ENCODE measurements at places on chromosomes 7 and 10. TPM values are rescaled to one million over a fixed set of nuclear protein-coding genes. Genes with fewer than 3 reads are reported as not detected.

- peak; percentile 36 for DNase-seq
These were observed 354.2 kb downstream of the DNAJB6 start for GRCh38 chr7:157690833-157691585.

The ANXA8 gene
- total RNA-seq: 0.54 TPM

DNA sequence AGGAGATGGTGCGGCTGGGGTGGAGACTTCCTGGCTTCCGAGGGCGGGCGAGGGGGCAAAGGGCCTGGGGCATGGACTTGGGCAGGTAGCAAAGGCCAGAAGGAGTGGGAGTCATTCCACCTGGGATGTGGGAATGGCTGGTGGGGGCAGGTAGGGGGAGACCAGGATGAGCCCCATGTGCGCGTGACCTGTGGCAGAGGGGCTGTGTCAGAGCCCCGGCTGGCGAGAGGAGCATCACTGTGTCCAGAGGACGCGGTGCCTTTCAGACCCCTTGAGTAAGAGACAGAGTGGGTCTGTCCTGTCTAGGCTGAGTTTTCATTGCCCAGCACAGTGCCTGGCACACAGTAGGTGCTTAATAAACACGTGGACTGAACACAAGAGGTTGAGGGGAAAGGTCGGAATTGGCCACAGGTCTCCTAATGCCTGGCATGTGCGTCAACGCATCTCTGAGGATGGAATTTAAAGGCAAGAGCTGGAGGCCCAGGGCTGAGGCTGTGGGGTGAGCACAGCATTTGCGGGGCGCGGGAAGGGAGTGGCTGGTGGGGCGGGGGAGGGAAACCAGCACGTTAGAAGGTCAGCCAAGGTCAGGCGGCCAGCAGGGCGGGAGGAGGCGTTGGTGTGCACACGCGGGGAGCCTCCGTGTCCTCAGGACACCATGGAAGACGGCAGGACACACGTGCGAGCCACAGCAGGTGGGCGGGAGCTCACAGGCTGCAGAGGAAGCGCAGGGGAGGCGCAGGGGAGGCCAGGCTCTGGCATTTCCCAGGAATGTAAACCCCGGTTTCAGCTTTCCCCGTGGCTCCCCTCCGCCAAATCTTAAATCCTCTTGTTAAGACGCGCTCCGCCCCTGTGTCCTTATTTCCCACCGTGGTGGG is 51.8 kb downstream of the CUX1 start:
- DNase-seq: no peak

DNA sequence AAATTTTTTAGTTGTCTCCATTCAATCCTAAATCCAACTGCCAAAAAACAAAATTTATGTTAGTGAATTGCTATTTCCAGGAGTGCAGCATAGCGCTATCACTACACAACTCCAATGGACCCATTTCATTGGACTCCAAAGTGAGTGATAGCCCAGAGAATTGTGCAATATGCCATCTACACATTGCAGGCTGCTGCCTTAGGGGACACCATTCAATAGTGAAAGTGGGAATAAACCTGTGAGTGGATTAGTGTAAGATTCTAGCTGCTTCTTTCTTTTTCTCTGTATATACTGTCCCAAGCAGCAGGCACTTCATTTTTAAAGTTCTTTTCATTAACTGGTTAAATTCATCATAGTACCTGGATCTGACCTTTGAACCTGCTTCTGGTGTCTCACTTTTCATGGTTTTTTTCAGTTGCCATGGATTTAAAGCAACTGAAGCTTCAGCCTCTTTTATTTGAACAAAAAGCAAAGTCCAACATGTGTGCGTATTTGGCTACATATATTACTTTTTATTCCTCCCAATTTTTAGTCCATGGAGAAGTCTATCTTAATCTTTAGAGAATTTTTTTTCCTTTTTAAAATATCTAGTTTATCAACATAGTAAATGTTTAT is 97.3 kb downstream of the DGKB start:
- DNase-seq: no peak

The GATAD1 gene
- total RNA-seq: 15.3 TPM

DNA sequence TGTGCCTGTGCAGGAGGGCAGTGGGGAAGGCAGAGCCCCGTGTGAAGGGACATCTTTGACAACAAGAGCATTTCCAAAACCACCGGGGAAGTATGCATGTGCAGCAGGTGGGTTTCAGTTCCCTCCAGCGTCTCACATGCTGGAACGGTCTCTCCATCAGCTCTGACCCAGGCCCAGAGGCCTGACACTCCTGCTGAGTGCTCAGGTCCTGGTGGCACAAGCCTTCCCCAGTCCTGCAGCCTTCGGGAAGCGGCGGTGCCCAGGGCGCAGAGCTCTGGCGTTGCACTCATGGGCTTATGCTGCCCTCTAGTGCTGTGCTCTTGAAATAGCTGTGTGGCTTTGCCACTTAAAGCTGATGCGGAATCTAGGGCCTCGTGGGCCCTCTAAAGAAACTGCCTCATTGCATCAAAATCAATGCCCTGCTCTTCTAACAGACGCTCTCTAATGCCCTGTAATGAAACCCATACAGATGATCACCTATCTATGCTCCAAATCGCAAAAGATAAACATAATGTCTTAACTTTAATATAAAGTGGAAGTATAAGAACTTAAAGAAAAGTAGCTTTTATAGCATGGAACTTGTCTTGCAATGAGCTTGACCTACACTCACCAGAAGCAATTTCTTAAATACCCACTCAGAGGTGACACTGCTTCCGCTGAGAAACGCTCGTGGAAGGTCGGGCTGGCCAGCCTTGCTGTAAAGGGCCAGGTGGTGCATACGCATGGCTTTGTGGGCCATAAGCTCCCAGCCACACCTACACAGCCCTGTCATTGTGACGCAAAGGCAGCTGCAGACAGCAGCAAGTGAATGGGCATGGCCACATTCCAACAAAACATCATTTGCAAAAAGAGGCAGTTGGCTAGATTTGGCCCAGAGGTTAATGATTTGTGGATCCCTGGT is 38.6 kb downstream of the CLRN3 start:
- peak; percentile 55 for DNase-seq

GRCh38 chr10:96658844-96659243 is 61.5 kb downstream of the PIK3AP1 start:
- no peak for DNase-seq

DNA sequence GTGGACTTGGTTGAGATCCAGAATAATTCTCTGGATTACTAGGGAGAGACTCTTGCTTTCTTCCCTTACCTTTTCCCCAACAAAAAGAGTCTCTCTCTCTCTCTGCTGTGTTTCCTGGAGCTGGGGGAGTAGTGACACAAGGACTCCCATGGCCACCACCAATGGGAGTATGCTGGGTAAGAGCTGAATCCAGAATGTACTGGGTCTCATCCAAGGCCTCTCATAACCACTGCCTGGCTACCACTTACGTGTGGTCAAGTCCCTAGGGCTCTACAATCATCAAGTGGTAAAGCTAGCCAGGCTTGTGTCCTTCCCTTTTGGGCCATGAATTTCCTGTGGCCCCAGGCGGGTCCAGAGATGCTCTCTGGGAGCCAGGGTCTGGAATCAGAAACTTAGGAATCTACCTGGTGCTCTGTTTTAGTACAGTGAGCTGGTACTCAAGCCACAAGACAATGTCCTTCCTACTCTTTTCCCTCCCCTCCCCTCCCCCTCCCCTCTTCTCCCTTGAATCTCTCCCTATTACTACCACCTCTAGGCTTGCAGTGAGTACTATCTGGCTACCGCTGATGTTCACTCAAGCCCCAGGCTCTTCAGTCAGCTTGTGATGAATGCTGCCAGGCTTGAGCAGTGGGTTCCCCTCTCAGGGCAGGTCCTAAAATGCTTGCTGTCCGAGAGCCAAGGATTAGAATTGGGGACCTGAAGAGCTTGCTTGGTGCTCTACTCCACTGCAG is 196.6 kb downstream of the BBS9 start:
- no peak for DNase-seq

DNA sequence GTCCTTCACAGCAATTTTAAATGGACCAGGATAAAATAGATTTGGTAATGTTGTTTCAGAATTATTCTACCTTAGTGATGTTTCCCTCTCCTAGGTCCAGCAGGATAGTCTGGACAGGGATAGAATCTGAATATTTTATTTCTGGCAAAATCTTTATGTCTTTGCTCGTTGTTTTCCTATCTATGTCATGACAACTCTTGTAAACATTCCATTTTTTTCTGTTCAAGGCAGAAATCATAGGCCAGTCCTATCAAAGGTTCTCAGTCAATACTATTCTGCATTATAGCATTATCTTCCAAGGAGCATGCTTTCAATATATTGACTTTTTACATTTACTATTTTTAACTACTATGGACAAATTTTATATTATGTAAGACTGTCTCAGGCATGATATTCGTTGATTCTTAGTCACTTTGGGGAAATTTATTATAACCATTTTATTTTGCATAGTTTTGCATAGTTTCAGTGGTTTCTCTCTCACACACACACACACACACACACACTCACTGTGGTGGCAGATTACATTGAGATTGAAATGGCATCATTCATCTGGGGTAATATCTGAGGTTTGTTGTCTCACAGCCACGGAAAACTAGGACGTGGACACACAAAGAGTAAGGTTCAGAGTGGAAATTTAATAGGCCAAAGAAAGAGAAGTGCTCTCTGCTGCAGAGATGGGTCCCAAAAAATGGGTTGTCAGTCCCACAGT is 17.2 kb downstream of the TAS2R60 start:
- DNase-seq: no peak

- peak; percentile 56 for DNase-seq
These were observed 878 bp downstream of the SEC61A2 start for GRCh38 chr10:12130237-12130872.

- DNase-seq: no peak
These were observed 3.4 kb upstream of the SAMD8 start for GRCh38 chr10:75107756-75108683.

The ADCY1 gene
- total RNA-seq: 4.0 TPM

GRCh38 chr7:2567679-2568278 is 9.0 kb downstream of the IQCE start:
- DNase-seq: peak; percentile 26

- no peak for DNase-seq
These were observed 1.4 kb downstream of the KCNH2 start for GRCh38 chr7:150976529-150977381.

- DNase-seq: no peak
These were observed 477.8 kb upstream of the MKI67 start for GRCh38 chr10:128604025-128604424.

The CFTR gene
- not detected for total RNA-seq

- no peak for DNase-seq
These were observed 336.8 kb downstream of the GPR37 start for GRCh38 chr7:124428781-124429180.

GRCh38 chr10:3213758-3214515 is 41.4 kb upstream of the PITRM1 start:
- no peak for DNase-seq

DNA sequence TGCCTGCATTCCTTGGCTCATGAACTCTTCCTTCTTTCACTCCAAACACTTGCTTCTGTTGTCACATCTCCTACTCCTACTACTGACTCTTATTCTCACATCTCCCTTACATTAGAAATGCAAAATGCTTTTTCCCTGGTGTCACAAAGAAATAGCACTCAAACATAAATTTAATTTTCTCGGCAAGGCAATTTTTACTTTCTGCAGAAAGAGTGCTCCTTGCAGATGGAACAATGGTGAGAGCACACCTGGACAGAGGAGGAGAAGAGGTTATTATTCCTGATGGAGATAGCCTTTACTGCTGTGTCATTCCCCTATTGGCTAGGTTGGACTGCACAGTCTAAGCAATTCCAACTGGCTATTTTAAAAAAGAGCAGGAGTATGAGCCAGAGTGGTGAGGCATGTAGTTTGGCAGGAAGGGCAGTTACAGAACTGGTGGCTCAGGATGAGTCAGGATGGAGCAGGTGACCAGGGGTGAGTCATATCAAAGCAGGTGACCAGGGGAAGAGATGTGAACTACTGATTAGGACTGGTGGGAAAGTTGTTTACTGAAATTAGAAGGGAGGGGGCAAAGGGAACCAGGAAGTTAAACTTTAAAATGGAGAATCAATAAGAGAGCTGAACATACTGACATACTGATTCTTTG is 52.9 kb downstream of the CYP2C9 start:
- DNase-seq: peak; percentile 60

GRCh38 chr10:14879928-14880193 is 1.2 kb downstream of the SUV39H2 start:
- no peak for DNase-seq

The FGF8 gene
- total RNA-seq: not detected

DNA sequence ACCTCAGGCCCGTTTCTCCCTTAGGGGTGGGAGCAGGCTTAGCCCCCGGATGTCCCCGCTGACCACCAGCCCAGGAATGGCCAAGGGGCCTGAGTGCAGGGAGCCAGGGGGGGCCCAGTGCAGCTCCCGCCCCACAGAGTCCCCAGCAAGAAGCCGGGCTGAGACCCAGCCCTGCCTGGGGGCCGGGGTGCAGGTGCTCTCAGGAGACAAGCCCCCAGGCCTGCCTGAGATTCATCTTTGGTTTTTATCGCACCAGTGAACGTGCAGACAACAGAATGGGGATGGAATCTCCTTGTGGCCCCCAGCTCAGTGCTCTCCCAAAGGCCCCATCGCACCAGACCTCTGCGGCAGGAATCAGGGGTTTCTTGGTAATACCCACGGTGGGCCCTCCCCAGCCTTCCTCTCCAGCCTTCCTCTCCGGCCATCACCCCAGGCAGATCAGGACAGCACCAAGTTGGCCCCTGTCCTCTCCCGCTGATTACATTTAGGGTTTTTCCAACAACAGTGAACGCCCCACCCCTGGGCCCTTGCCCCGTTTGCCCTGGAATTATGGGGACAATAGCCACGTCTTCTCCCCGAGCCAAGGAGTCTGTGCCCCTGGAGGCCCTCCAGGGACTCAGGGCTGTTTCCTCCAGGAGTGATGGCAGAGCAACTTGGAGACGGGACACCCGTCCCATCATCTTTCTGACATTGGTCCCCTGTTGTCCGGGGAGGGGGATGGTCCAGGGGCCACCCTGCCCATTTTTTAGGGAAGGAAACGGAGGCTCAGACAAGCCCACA is 22.4 kb downstream of the ADAP1 start:
- DNase-seq: no peak

GRCh38 chr10:119203006-119203405 is 4.4 kb upstream of the GRK5 start:
- DNase-seq: peak; percentile 69

The FKBP6 gene
- not detected for total RNA-seq

DNA sequence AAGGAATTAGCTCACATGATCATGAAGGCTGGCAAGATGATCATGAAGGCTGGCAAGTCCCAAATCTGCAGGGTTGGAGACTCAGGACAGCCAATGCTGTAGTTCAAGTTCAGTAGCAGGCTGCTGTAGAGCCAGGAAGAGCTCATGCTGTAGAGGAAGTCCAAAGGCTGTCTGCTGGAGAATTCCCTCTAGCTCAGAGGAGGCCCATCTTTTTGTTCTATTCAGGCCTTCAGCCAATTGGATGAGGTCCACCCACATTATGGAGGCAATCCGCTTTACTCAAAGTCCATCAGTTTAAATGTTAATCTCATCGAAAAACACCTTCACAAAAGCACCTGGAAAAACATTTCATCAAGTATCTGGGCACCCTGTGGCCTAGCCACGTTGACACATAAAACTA is 24.8 kb upstream of the FAM171A1 start:
- no peak for DNase-seq

- peak; percentile 96 for DNase-seq
These were observed 109.3 kb downstream of the GRK5 start for GRCh38 chr10:119316729-119317097.
